ENCODE measurements at places on chromosomes 4 and X.

DNA sequence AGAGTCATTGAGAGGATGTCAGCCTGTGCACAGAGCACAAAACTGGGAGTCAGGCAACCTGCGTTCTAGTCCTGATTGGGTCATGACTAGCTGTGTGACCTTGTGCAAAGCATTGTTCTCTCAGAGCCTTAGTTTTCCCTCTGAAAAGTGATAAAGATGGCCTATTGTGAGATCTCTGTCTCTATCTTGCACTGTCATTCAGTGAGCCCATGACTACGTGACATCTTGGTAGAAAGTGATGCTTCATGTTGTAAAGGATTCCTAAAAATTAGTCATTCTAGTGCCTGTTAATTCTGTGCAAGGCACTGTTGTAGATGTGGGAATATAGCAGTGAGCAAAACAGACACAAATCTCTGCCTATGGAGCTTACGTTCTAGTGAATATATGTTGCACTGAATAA, 2.5 kb downstream of the PGRMC1 start:
- no peak for DNase-seq

DNA sequence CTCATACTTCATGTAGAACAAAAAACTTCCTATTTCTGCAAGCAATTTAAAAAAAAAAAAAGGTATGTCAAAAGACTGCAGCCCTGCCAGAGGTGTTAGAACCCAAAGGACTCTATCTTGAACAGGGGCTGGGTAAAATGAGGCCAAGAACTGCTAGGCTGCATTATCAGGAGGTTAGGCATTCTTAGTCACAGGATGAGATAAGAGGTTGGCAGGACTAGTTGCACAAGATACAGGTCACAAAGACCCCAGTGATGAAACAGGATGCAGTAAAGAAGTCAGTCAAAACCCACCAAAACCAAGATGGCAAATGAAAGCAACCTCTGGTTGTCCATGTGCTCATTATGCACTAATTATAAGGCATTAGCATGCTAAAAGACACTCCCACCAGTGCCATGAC, 104.1 kb downstream of the ANOS1 start:
- no peak for DNase-seq

GRCh38 chr4:158411269-158411668, 110.4 kb upstream of the RXFP1 start:
- DNase-seq, result no peak

DNA sequence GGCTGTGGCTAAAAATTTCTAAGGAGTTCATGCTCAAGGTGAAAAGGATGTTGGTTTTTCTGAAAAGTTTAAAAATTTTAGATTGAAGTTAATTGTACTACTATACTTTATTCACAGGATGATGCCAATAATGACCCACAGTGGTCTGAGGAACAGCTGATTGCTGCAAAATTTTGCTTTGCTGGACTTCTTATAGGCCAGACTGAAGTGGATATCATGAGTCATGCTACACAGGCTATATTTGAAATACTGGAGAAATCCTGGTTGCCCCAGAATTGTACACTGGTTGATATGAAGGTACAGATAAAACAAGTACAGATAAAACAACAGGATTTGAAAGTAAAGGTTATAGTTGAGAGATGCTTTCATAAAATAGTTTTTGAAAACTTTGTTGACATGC, 12.2 kb downstream of the PAICS start:
- DNase-seq, result no peak

DNA sequence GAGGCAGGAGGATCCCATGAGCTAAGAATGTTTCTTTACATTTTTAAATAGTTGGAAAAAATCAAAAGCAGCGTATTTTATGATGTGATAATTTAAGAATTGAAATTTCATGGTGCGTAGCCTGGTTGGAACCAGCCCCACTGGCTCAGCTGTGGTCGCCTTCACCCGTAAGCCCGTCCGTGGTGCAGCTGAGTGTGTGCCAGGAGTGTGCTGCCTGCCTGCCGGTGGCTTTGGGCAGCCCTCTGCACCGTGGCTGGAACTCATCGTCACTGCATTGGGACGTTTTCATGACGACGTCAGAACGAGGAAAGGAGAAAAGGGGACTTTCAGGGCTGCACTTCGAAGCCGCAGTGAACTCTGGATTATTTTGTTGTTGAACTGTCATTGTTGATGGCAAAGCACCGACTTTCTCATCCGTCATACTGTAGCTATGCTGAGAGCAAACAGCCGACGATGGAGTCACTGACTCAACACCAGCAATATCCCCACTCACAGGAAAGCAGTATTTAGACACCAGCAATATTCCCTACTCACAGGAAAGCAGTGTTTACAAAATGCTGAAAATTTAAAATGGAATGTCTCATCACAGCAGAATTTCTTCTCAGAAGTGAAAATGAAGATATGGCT, 35.1 kb downstream of the PCGF3 start:
- no peak for DNase-seq

DNA sequence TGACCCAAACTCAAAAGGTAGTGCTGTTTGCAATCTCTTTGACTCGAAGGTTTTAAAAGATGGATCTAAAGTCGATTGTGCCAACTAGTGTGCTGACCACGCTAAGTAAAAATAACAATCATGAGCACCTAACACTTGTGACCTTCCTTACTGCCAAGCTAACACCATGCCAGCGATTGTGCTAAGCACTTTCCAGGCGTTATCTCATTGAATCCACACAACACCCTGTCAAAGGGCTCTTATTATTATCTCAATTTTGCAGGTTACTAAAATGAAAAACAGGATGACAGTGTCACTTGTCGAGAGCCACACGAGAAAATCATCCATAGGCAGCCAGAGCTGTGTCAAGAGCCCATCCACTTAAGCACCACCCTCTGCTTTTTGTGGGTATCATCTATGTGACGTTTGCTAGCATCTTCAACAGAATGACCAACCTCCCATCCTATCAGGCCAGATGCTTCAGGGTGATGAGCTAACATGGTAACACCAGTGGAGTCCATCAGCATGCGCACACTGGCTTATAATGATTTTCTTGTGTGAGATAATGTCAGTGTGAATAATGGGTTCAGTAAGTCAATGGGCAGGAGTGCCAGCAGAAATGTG, 893 bp upstream of the GAB3 start:
- no peak for DNase-seq

- DNase-seq, result no peak
These were observed 7.2 kb downstream of the MRFAP1 start for GRCh38 chr4:6647582-6648230.

GRCh38 chrX:38045538-38046096, 39.3 kb downstream of the SYTL5 start:
- no peak for DNase-seq

- DNase-seq, result no peak
These were observed 400.2 kb downstream of the MID1IP1 start for GRCh38 chrX:39201305-39201990.

- no peak for DNase-seq
These were observed 103.8 kb downstream of the SHOX start for GRCh38 chrX:734362-734761.

GRCh38 chr4:184389978-184390900, 84.1 kb downstream of the IRF2 start:
- DNase-seq, result no peak

DNA sequence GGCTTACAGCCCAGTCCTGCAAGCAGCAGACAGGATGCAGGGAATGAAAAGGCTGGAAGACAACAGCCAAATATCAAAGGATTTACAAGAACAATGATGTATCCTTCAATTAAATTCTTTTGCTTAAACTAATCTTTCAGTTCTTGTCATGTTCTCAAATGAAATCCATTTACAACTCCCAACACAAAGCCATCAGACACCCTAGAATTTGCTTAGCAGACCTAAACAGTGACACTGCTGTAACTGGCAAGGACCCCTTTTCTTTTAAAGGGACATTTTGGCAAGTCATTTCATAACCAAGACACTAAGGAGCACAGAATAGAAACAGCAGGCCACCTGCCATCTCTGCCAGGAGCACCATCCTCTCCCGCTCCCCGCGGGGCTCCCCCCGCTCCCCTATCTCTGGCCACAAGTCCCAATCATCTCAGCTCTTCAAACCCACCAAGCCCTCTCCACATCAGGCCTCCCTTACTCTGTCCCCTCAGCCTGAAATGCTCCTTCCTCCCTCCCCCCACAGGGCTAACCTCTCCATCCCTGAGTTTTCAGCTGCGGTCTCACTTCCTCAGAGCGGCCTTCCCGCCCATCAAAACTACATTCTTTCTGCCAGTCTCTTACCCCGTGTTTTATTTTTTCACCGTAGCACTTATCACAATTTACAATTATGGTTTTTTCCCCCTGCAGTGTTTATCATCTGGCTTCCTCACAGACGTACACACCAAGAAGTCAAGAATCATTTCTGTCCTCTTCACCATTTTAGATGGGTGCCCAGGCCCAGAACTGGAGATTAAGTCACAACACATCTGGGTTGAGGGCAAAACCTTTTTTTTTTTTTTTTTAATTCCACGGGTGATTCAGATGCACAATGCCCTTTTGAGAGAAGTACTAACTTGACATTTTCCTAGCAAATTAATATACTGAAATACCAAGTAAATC, 45.8 kb downstream of the TSPAN5 start:
- no peak for DNase-seq

- DNase-seq, result no peak
These were observed 40.4 kb upstream of the MAGEB10 start for GRCh38 chrX:27767387-27767786.
